ENCODE measurements at places on chromosomes 1 and 21. TPM values are rescaled to one million over a fixed set of nuclear protein-coding genes. Genes with fewer than 3 reads are reported as not detected.

- H3K4me3 ChIP-seq = no peak overlapping the region
- H3K27ac ChIP-seq = no peak overlapping the region
- H3K27me3 ChIP-seq = no peaks in the 10 kb centered on the region
Observed at GRCh38 chr21:26432410-26432809, 140.7 kb downstream of the CYYR1 start.

GRCh38 chr1:167064621-167065020 is 25.6 kb downstream of the GPA33 start:
- peaks cover 6% of the 10 kb centered on the region for H3K27me3 ChIP-seq
- no peak overlapping the region for H3K27ac ChIP-seq
- no peaks in the 10 kb centered on the region for H3K36me3 ChIP-seq

- no peaks in the 10 kb centered on the region for H3K27me3 ChIP-seq
- no peak overlapping the region for H3K27ac ChIP-seq
- H3K4me1 ChIP-seq = no peaks in the 10 kb centered on the region
- H3K36me3 ChIP-seq = no peaks in the 10 kb centered on the region
- no peak overlapping the region for H3K4me3 ChIP-seq
Observed at GRCh38 chr1:224472806-224473205, 38.2 kb upstream of the WDR26 start.

- peaks cover 10% of the 10 kb centered on the region for H3K4me1 ChIP-seq
- no peak overlapping the region for H3K27ac ChIP-seq
- H3K27me3 ChIP-seq = no peaks in the 10 kb centered on the region
- H3K36me3 ChIP-seq = no peaks in the 10 kb centered on the region
- no peak for DNase-seq
Observed at GRCh38 chr1:169565335-169566271, 20.7 kb downstream of the F5 start.

DNA sequence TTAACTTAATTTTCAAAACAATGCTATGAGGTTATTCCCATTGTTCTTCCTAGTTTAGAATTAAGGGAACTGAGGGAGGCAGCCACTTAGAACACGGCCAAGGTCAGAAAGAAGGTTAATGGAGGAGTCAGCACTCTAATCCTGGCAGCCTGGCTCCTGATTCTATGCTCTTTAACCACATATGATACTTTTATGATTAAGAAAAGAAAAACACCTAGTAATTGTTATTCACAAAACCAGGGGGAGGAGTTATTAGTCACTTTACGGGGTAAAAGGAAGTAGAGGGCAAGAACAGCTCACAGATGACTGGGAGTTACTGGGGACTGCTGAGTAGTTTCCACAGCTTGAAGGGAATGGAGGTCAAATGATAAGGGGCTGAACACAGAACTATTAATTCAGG is 38.6 kb downstream of the GADD45A start:
- H3K27ac ChIP-seq = no peak overlapping the region
- no peak overlapping the region for H3K4me3 ChIP-seq
- H3K4me1 ChIP-seq = peaks cover 67% of the 10 kb centered on the region
- no peak for DNase-seq
- no peaks in the 10 kb centered on the region for H3K36me3 ChIP-seq

The KANK4 gene
- total RNA-seq = 46.3 TPM

The AADACL3 gene
- total RNA-seq = not detected

The CLDN17 gene
- total RNA-seq = not detected

Measured in tibial nerve (tissue), 4 donors.